T-helper 1 cell (primary cell): ENCODE measurements at places on chromosomes 7 and 10.

- DNase-seq, result no peak
These were observed 61.0 kb downstream of the MPP7 start for GRCh38 chr10:28241741-28242399.

- DNase-seq, result no peak
These were observed 6.8 kb upstream of the AGR2 start for GRCh38 chr7:16811551-16811950.

GRCh38 chr7:131147604-131148003, 180.1 kb upstream of the MKLN1 start:
- no peak for DNase-seq

GRCh38 chr10:21212348-21212747, 313.1 kb downstream of the SKIDA1 start:
- no peak for DNase-seq

DNA sequence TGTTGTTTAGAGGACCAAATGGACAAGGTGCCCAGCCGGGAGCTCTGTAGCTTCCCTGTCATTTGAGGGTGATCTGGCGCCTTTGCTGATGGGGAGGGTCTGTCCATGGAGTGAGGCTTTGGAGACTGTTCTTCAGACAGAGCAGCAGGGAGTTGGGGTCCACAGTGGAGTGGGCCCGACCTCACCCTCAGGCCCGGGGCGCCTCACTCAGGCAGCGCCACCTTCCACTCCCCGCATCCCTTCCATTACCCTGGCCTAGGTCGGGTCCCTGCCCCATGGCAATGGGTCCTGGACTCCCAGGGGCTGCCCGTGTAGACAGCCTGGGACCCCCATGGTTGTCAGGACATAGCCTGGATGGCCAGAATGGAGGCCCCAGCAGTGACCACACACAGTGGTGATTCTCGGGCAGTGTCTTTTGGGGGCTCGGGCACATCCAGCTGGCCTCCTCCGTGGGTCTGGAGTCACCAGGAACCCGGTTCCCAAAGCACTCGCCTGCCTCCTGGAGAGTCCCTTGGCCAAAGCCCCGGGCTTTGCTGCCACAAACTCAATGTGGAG, 38.5 kb downstream of the TCERG1L start:
- no peak for DNase-seq

GRCh38 chr7:115319541-115319940, 397.6 kb downstream of the MDFIC start:
- DNase-seq, result no peak

- DNase-seq, result no peak
These were observed 139.4 kb downstream of the ARID5B start for GRCh38 chr10:62040881-62041280.

DNA sequence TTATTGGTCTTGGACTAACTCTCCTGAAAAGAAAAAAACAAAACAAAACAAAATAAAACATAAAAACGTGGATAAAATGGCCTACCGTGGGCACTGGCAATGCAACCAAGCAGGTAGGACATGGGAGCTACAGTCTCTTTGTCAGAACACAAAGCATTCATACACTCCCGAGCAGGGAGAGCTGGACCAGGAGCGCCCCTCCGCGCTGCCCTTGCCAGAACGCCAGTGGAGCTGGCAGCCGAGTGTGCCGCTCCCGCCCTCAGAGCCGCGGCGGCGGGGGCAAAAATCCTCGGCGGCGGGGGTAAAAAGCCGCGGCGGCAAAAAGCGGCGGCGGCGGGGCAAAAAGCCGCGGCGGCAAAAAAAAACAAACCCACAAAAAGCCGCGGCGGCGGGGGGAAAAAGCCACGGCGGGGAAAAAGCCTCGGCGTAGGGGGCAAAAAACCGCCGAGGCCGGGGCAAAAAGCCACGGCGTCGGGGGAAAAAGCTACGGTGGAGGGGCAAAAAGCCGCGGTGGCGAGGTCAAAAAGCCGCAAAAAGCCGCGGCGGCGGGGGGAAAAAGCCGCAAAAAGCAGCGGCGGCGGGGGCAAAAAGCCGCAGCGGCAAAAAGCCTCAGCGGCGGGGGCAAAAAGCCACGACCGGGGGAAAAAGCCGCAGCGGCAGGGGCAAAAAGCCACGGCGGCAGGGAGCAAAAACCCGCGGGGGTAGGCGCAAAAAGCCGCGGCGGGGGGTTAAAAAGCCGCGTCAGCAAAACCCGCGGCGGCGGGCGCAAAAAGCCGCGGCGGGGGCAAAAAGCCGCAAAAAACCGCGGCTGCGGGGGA, 418.1 kb downstream of the ZNF716 start:
- no peak for DNase-seq

DNA sequence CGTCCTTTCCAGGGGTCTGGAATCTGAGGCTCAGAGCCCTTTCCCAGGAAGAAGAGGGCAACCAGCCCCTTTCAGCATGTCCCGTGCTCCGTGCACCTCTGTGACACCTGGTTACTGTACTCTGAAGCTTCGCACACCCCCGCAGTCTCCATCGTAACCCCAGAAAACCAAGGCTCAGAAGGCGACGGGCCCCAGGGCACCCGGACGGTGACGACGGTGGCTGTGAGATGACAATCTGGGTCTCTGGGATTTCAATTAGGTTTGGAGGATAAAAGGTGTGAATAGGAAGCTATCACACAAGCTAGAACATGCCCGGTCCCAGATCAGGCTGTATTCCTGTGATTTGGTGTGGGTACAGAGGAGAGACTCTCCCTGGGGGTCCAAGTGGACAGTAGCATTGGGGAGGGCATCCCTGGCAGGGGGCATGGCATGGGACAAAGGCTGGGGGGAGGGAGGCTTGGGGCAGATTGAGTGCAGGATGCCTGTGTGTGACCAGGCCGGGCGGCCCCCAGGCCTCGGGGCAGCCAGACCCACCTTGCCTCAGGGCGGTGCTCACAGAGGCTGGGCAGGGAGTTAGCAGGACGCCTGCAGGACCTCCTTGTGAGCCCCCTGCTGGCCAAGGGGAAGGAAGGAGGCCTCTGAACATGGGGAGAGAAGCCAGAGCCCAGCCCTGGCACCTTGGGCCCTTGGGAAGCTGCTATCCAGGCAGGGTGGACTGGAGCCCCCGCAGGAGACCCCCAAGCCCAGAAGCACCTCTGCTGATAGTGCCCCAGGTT, 23.4 kb upstream of the PSMG3 start:
- no peak for DNase-seq

DNA sequence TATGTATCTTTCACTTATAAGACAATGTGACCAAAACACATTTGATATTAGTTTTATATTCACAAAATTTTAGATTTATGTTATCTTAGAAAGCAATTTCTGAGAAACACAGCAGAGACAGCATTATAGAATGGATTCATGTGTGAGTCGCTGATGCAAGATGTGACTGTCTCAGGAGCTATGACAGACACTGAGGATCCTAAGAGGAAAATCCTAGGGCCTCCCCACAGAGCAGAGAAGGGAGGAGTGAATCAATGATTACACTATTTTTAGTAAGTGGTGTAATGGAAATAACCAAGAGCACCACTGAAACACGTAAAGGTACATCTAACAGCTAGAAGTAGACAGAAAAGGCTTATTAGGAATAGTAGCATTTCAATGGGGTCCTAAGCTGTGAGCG, 204.0 kb upstream of the PTN start:
- no peak for DNase-seq

DNA sequence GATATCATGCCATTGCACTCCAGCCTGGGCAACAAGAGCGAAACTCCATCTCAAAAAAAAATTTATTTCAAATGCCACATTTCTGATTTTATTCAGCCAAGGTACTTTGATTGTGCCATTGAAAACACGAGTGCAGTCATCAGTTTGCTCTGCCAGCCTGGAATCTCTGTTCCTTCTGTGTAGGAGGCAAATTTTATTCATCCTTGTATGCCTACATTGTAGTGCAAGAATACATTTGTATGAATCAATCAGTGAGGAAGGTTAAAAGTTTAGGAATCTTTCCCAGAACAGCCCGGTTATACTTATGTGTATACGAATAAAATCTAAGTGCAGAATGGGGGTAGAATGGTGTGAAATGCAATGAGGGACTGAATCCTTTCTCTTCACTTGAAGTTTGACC, 886 bp upstream of the TET1 start:
- no peak for DNase-seq

DNA sequence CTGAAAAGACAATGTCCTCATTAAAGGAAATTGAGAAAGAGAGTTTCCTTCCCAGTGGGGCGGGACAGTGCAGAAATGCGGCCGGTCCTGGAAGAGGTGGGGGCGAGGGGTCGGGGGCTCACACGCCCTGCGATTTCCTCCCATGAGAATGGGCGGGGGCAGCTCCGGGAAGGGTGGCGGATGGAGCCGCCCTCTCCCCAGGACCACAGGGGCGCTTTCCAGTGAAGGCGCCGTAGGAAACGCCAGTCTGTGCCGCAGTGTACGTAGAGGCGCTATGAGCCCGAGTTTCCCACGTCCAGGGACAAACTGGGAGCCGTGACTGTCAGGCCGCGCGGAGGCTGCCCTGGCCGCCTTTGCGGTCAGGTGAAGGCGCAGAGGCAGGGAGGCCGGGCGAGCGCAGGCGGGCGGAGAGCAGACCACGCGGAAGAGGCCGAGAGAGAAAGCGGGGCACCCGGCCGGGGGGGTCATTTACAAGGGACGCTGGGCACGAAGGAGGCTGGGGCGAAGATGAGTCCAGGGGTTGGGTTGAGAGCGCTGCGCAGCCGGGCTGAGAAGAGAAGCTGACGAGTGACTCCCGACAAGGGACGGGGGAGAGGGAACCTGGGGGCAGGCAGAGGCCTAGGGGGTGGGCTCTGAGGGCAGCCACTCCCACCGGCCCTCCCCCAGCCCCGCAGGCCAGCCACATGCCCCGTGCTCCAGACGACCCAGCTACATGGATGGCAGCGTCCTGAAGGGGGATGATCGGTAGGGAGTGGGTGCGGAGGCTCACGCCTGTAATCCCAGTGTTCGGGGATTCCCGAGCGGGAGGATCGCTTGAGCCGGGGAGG, 45.0 kb downstream of the ALOX5 start:
- no peak for DNase-seq

DNA sequence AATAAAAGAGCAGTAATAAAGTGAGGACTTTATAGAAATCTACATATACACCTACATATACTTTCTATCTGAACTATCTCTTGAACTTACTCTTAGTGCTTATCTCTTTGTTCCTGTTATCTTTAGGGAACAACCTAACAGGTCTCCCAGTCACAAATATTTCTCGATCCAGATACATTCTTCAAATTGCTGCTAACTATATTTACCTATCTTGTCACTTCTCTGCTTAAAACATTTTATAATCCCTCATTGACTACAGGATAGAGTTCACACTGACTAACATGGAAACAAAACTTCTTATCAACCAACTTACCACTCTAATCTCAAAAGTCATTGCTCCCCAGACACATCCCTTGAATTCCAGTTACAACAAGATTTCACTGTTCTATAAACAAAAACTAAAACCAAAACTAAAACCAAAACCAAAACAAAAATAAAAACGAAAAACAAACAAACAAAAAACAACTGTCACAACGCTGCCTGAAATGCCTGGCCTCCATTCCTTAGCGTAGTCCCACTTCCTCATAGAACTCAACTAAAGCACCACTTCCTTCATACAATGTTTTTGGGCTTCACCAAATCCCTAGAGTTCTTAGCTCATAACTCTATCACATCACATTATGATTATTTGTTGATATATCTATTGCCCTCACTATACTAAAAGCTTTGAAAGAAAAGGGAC, 134.7 kb downstream of the SEMA3D start:
- DNase-seq, result no peak

DNA sequence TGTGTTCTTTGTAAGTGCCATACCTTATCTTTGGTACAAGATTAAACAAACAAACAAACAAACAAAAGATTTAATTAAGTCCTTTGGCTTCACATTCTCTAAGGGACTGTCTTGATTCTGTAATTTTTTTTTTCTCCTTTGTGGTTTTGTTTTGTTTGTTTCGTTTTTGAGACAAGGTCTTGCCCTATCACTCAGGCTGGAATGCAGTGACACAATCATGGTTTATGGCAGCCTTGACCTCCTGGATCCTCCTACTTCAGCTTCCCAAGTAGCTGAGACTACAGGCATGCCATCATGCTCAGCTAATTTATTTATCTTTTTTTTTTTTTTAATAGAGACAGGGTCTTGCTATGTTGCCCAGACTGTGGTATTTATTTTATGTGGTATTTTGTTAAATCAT, 165.8 kb downstream of the LRRC4 start:
- no peak for DNase-seq

DNA sequence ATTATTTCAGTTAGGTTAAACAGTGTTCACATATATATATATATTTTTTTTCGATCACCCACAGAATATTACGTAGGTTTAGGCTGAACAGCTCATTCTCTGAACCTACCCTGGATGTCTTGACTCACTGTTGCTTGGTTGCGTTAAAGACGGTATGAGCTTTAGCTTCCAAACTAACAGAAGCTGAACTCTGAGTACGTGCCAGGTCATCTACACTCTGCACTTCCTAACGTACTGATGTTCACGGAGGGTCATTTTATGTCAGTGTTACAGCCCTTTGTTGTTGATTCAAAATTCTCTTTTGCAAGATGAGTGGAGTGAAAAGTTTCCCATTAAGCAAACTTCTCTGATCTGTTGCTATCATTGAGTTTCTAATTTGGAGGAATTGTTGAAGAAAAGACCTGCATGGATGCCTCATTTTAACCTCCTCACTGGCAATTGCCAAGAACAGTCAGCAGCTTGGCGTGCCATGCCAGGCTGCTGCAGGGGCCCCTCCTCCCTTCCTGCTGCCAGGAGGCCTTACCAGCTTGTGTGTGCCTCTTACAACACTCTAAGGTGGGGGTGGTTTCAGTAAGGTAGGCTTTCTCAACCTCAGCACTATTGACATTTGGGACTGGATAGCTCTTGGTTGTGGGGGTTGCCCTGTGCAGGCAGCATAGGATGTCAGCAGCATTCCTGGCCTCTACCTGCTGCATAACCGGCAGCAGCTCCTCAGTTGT, 44.3 kb downstream of the INSYN2A start:
- DNase-seq, result no peak

DNA sequence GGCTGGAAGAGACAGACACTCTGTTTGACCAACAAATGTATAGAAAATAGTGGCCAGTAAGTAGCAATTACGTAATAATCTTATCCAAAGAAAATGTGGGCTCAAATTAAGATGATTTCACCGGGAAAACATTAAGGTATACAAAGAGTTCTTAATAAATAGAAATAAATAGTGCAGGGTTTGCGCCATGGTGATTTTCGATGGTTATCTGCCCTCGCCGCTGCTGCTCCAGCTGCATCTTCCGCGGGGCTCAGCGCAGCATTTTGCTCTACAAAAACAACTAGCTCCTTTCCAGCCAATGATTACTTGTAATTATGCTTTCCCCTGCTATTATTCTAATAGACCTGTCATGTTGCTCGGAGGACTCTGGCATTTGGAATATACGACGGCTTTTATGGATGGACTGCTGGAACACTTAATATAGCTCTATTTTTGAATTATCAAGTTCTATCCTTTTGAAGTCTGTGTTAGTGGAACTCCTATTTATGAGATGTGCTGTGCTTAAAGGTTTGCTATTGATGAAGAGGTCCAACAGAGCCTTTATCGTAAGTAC, 103.8 kb downstream of the BUB3 start:
- DNase-seq, result no peak

- no peak for DNase-seq
These were observed 102.7 kb upstream of the PRSS1 start for GRCh38 chr7:142646386-142647140.
